ENCODE measurements at places on chromosomes 11 and 22.

DNA sequence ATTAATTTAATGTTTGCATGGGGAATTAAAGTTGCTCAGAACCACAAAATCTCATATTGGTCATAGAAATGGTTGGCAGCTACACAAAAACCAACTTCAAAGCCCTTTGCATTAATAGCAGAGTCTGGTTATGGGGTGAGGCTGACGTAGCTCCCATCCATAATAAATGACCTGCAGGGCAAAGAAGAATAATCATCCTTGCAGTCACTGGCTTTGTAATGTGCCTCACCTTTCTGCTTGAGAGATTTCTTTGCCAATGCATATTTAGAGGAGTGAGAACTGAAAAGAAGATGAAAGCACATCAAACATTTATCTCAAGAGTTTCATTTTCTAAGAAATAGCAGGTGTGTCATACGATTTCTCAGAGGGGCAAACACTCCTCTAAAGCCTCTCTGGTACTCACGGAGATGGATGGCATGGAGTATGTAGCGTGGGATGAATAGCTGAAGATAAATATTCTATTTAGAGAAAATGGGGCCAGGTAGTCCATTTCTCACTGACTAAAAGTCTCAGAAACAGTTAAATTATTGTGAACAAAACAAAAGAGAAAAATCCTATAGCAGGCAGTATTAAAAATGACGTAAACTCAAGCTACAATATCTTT is 1491.9 kb downstream of the FAM181B start:
- DNase-seq = no peak

- no peak for DNase-seq
Measured at GRCh38 chr11:122864386-122865115, 18.0 kb upstream of the JHY start.

DNA sequence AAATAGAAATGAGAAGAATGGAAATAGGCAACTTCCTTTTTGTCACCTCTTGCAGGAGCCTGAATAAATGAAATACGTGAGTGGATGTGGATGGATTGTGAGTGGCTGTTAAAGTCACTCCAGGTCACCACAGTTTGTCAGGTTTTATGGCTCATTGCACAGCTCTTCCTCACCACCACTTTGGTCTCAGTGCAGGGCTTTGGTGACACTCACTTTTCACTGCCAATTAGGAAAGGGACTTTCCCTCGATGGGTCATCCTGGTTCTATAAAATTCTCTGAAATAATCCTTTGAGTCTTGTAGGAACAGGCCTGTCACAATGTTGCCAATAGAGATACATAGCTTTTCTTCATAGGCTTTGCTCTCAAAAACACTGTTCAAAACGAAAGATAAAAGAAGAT is 172.4 kb upstream of the C11orf87 start:
- no peak for DNase-seq

GRCh38 chr11:114036147-114036811 is 23.2 kb upstream of the ZBTB16 start:
- peak; percentile 31 for DNase-seq

DNA sequence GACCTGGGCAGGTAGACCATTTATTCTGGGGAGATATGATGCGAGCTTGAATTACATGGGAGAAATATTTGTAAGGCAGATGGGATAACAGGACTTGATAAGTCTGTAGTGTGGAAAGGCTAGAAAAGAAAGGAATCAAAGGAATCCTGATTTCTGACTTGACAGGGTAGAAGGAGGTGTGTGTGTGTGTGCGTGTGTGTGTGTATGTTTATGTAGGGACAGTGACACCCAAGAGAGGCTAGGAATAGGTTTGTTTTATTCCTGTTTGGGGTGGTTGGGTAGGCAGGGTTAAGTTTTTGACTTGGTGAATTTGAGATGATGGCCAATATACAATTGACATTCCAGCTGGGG is 390 bp upstream of the HTATIP2 start:
- no peak for DNase-seq

GRCh38 chr11:120344302-120345004 is 8.2 kb downstream of the ARHGEF12 start:
- no peak for DNase-seq

DNA sequence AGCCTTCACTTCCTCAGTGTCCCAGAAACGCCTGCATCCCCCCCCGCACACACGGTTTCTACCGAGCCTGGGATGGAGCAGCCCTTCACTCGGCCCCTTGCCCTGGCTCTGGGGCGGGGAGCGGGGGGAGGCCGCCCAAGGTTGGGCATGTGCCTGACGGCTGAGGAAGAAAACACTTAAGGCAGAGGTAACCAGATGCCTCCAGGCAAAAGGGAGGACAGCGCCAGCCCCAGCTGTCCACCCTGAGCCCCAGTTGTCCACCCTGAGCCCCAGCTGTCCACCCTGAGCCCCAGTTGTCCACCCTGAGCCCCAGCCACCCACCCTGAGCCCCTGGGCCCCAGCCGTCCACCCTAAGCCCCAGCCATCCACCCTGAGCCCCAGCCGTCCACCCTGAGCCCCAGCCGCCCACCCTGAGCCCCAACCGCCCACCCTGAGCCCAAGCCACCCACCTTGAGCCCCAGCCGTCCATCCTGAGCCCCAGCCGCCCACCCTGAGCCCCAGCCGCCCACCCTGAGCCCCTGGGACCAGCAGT is 3.8 kb upstream of the TTLL8 start:
- DNase-seq = no peak

DNA sequence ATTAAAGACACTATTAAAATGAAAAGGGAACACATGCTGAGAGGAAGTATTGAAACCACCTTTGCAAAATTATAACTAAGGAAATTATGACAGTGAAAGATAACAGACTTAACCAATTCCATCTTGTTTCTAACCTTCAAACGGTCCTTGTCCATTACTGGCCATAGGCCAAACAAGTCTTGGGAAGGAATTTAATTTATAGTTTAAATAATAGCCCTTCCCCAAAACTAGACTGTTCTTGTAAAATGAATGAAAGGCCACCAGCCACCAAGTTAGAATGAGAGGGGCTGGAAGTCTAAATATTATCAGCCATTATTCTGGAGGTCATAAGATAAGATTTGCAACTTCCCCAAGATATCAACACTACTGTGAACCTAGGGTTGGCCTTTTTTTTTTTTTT is 1.8 kb upstream of the TALDO1 start:
- DNase-seq = no peak

- DNase-seq = peak; percentile 43
Measured at GRCh38 chr11:125874556-125875124, 12.8 kb upstream of the HYLS1 start.

DNA sequence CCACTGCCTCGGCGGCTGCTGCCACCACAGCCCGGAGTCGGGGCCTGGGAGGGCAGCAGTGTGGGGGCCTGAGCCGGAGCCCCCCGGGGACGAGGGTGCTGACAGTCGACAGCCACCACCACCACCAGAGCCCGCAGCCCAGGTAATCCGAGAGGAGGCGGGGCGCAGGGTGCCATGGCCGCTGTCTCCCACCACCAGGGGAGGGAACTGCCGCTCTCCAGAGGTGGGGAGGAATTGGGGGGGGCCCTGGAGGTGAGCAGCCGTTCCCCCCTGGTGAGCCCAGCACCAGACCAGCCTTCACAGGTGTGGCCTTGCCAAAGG is 12.6 kb downstream of the TRIOBP start:
- no peak for DNase-seq

GRCh38 chr11:36586543-36586942 is 7.8 kb upstream of the IFTAP start:
- DNase-seq = no peak

GRCh38 chr11:65997286-65997685 is 4.7 kb downstream of the EIF1AD start:
- no peak for DNase-seq

GRCh38 chr11:126358763-126359160 is 3.3 kb downstream of the ST3GAL4 start:
- no peak for DNase-seq

DNA sequence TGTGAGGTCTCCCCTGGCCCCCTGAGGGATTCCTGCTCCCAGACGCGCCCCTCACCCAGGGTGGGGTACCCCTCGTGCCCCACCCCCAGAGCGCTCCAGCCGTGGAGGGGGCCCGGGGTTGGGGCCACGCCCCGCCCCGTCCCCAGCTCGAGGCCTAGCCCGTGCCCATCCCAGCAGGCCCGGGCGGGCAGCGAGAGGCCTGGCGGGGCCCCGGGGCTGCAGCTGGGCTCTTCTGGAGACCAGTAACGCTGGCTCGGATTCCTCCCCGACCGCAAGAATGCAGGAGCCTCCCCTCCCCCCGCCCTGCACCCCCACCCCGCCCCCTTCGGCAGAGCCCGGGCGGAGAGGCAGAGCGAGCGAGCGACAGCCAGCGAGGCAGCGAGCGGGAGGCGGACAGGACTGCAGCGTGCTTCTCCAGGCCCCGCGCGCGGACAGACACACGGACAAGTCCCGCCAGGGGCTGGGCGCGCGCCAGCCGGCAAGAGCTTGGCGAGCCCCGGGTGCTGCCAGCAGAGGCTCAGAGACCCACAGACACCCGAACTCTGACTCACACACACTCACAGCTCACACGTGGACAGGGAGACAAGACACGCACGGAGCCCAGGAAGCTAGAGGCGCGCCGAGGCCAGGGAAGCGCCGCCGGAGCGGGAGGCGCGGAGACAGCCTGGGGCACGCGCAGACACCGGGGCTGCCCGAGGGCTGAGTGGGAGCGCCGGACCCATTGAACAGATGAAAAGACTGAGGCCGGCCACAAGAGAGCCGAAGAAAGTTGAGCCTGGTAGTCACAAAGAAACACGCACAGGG is 15.2 kb downstream of the BCL9L start:
- no peak for DNase-seq

DNA sequence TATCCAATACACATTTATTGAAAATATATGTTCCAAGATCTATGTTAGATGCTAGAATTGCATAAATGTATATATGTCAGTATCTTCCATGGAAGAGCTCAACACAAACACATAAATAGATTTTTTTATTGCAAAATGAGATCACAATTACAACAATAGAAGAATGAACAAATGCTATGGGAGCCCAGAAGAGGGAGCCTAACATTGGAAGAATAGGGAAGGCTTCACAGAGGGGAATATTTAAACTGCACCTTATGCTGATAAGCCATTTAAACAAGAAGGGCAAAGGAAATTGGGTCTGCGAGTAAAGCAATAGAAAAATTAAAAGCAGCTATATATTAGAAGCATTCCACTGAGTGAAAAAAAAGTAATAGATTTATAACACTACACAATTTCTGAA is 96.1 kb upstream of the LRRC55 start:
- no peak for DNase-seq

GRCh38 chr11:132898021-132898420 is 634.3 kb downstream of the OPCML start:
- peak; percentile 64 for DNase-seq

DNA sequence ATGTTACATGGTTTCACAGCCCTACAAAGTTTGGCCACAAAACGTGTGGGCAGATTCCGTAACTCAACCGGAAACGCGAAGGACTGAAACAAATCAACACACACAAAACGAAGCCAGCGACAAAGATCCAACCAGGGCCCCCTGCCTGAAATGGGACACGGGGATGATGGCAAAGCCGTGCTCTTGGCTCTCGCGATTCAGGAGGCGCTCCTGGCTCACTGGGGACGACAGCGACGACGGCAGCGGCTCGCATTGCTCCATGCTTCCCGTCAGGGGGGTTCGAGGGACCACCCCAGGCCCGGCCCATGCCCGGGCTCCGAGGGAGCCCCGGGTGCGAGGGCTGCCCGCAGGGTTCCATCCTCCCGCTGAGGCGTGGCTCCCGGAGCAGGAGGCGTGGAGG is 4786.8 kb upstream of the OR11H1 start:
- no peak for DNase-seq

- DNase-seq = no peak
Measured at GRCh38 chr11:10500757-10501684, 40.0 kb downstream of the RNF141 start.

- DNase-seq = peak; percentile 41
Measured at GRCh38 chr11:119315131-119316015, 1.6 kb downstream of the MCAM start.

DNA sequence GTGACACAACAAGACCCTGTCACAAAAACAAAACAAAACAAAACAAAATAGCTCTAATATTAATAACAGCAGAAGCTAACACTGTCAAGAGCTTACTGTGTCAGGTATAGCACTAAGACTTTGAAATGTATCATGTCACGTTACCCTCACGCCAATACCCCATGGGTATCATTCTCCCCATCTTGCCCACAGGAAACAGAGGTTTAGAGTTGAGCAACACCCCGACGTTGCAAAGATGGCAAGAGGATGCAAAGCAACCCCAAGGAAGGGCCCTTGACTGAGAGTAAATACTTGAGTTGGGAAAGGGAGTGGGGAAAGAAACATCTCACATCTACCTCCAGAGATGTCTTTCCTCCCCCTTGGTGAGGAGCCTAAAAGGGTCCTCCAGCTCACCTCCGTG is 366.8 kb downstream of the LARGE1 start:
- DNase-seq = no peak

- no peak for DNase-seq
Measured at GRCh38 chr11:59814021-59814420, 3.4 kb upstream of the MRPL16 start.

- no peak for DNase-seq
Measured at GRCh38 chr11:33761471-33761870, 12.8 kb downstream of the FBXO3 start.
